ENCODE measurements at places on chromosomes 6 and 20. TPM values are rescaled to one million over a fixed set of nuclear protein-coding genes. Genes with fewer than 3 reads are reported as not detected.

GMPR gene
- total RNA-seq, result not detected

COL12A1 gene
- not detected for total RNA-seq

KIFC1 gene
- 96.3 TPM for total RNA-seq

MRAP2 gene
- total RNA-seq, result not detected

DNA sequence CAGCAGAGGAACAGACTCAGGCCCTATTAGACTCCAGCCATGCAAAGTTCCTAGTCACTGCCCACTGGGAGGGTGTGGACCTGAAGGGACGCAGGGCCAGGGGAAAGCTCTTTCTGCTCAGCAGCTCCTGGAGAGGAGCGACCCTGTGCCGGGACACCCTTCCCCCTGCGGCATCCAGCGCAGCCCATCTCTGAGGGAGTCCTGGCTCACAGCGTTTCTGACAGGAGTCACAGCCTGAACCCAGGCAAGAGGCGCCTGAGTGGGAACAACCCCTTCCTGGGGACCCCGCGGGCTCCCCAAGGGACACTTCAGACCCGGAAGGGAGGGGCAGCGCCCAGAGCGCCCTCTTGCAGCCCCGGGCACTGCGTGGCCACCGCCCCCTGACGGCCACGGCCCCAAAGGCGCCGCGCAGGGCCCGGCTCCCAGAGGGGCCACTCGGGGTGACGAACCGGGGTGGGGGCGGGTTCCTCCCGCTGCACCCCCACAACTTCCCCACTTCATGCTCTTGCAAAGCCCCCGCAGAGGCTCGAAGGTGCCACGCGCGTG, 862 bp downstream of the UCKL1 start:
- peak; percentile 55 for DNase-seq
- no peaks in the 10 kb centered on the region for H3K36me3 ChIP-seq
- H3K4me3 ChIP-seq, result peak overlapping the region; percentile 89
- H3K4me1 ChIP-seq, result peaks cover 44% of the 10 kb centered on the region

DNA sequence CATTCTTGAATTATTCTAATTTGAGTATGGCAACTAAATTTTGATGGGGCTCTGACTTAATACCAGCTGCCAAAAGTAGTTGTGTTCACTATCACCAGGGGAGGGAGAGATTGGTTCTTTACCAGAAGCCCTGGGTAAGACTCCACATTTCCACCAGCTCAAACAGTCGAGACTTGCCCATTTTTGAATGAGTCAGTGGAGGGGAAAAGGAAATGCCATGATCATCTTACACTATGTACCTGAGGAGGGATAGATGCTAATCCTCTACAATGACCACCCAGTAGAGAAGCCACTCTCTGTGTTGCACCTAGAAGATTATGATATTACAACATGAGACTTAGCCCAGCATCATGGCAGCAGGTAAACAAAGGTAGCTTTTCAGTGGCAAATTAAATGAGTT, 77.0 kb upstream of the SGK1 start:
- no peak overlapping the region for H3K27ac ChIP-seq
- peaks cover 14% of the 10 kb centered on the region for H3K4me1 ChIP-seq
- no peaks in the 10 kb centered on the region for H3K36me3 ChIP-seq
- H3K27me3 ChIP-seq, result no peaks in the 10 kb centered on the region

DNA sequence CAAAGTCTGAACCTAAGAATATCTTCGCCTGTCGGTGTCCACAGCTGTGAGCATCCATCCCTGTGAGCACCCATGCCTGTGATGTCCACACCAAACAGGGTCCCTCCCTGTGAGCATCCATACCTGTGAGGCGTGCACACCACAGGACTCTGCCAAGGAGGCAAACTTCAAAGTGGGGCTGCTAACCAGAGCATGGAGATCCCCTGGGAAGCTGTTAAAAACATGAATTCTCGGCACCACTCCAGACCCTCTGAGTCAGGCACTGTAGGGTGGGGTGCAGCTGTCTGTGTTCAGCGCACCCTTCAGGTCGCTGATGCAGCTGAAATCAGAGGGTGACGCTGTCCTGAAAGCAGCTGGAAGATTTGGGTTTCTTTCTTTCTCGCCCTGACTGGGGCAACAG, 85.4 kb upstream of the NXT1 start:
- no peak for DNase-seq
- H3K4me3 ChIP-seq, result no peak overlapping the region
- H3K27me3 ChIP-seq, result no peaks in the 10 kb centered on the region
- H3K27ac ChIP-seq, result no peak overlapping the region

DNA sequence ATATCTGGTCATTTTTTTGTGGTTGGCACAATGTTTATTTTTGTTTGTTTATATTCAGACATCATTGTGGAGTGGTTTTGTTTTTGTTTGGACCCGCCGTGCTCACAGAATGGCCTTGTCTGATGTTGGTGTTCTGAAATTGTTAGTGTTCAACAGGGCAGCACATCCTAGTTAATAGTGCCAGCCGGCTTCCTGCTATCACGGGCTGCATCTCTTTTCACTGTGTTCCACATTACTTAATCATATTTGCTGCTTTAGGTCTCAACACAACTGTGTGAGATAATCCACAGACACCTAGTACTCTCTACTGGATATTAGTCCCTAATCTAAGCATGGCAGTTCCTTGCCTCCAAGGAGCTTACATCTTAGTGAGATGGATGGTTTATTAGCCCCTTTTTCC, 2.8 kb upstream of the EIF2S2 start:
- peaks cover 12% of the 10 kb centered on the region for H3K36me3 ChIP-seq
- H3K4me1 ChIP-seq, result peaks cover 16% of the 10 kb centered on the region

DNA sequence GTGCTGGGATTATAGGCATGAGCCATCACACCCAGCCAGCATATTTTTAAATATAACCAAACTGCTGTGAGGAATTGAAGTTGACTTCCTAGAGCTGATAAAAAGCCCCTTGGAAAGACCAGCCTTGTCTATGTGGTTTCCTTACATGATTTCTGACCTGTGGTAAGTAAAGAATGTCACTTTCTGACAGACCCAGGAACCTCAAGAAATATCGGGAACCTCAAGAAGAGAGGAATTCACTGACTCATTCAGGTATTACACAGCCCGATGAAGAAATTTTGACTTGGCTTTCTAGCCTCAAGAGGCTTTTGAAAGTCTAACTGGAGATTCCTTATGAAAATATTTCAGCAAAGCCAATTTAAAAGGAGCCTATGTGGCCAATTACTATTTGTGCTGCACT, 71.8 kb downstream of the FOXF2 start:
- no peak overlapping the region for H3K4me3 ChIP-seq
- DNase-seq, result no peak
- H3K27ac ChIP-seq, result no peak overlapping the region
- H3K27me3 ChIP-seq, result no peaks in the 10 kb centered on the region
- no peaks in the 10 kb centered on the region for H3K4me1 ChIP-seq

GRCh38 chr6:161342039-161342438, 68.2 kb upstream of the AGPAT4 start:
- DNase-seq, result no peak
- no peak overlapping the region for H3K4me3 ChIP-seq
- H3K36me3 ChIP-seq, result no peaks in the 10 kb centered on the region
- no peaks in the 10 kb centered on the region for H3K27me3 ChIP-seq
- no peaks in the 10 kb centered on the region for H3K4me1 ChIP-seq
- H3K27ac ChIP-seq, result no peak overlapping the region

DNA sequence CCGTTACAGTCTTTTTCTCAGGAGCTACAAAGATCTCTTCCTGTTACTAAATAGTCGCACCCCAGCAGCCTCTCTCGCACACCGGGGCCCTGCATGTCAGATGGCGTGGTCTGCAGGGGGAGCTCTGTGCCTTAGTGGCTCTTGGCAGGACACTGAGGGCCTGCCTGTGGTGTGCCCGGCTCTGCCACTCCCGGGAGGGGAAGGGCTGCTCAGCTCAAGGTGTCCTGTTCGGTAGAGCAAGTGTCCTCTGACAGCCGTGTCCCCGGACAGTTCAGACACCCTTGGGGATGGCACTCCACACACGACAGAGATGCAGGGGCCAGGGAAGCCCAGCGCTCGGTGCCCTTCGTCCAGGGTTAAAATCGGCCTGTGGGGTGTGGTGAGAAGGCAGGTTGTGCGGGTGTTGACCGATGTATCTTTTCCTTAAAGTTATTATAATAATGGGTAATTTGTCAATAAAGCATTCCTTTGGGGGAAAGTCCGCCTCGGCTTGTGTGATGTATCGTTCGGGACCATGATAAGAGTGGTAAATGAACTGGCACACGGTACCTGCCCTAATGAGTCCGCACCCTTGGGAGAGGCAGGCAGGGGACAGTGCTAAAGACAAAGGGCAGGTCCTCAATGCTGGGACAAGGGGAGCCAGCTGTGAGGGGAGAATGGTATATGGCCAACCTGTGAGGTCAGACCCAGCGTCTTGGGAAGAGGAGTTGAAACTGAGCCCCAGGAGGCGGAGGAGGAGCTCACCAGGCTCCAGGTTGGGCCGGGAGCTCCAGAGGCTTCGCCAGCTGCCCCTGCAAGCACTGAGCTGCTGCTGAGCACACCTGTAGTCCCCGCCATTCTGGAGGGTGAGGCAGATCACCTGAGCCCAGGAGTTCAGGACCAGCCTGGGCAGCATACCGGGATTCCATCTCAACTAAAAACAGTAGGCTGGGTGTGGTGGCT, 3.6 kb upstream of the DNAJC5 start:
- H3K4me1 ChIP-seq, result peaks cover 19% of the 10 kb centered on the region
- H3K36me3 ChIP-seq, result no peaks in the 10 kb centered on the region
- no peaks in the 10 kb centered on the region for H3K27me3 ChIP-seq
- no peak for DNase-seq
- no peak overlapping the region for H3K4me3 ChIP-seq

- peak; percentile 3 for DNase-seq
- no peak overlapping the region for H3K27ac ChIP-seq
- peaks cover 49% of the 10 kb centered on the region for H3K27me3 ChIP-seq
- H3K4me1 ChIP-seq, result peaks cover 5% of the 10 kb centered on the region
Measured at GRCh38 chr6:98782772-98783171, 51.6 kb upstream of the POU3F2 start.

All from activated T-cell treated with anti-CD3 and anti-CD28 coated beads, Interleukin-2, amount 50 U/mL, for 72 hours (primary cell).